ENCODE measurements at places on chromosomes 11 and 22.

DNA sequence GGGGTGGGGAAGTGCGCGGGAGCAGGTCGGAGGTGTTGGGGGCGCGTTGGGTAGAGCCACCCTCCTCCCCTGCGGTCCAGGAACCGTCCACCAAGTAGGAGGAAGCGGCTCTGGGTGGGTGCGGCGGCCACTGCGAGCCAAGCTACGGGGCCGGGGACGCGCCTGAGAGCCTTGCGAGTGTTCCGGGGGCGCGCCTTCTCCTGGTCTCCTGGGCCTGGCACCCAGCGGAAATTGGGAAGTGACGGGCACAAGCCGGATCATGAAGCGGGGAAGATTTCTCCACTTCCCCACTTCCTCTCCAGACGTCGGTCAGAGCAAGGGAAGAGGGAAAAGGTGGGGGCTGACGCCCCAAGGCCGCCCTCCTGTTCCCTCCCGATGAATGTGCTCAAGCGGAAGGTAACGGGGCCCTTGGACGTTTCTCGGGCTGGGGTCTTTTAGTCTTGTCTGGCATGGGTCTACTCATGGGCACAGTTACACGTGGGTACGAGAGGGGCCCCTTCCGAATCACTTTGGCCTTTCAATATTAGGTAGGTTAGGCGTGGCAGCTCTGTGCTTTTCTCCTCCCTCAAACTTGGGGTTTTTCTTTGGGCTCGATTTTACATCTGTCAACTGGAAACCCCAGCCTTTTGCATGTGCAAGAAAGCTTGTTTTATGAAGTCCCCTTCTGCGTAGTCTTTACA lies 865 bp downstream of the RBM14 start:
- DNase-seq: no peak

DNA sequence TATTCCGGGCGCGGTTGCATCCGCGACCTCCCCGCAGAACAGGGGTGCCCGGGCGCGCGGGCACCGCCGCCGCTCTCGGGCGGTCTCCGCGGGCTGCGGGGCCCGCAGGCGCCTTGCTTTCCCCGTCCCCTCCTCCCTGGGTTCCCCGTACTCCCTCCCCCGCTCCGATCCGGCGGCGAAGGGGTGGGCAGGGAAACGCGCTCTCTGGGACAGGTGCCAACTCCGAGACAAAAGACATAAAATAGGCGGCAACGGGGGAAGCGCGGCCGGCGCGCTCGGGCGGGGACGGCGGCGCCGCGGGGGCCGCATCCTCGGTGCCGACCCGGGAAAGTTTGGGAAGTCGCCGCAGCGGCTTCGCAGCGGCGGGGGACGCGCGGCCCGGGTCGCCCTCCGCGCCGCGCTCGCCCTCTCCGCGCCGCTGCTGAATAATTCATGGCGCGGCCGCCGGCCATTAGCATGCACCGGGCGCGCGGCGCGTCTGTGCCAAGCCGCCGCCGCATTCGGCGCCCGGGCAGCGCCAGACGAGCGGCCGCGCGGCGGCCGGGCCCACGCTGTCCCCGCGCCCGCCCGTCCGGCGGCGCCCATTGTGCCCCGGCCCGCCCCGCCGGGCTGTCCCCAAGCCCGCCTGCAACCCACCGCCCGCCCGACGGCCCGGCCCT lies 78.7 kb upstream of the PPARA start:
- DNase-seq: no peak

DNA sequence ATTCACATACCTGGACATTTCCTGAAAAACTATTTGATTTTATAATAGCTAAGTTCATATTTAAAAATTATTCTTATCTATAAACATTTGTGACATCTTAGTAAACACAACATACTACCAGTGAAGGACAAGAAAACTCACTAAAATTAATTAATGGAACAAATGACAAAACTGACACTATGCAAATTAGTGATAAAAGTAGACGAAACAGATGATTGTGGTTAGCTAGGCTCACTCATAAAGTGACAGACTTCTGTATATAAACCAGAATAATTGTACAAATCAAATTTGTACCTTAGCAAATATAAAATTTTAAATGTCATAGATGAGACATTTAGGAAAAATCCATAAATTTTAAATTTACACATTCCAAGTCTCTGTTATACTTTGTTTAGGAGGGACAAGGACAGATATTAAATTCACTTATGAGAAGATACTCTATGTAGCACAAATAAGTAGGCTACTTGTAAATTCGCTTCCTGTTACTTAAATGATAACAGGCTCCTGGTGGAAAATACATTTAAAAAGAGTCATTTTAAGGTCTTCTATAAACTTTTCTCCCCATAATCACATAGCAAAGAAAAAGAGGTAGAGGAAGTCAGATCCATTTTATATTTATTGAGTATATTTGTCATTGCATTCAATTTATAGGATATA lies 81.2 kb downstream of the KIF18A start:
- DNase-seq: no peak

DNA sequence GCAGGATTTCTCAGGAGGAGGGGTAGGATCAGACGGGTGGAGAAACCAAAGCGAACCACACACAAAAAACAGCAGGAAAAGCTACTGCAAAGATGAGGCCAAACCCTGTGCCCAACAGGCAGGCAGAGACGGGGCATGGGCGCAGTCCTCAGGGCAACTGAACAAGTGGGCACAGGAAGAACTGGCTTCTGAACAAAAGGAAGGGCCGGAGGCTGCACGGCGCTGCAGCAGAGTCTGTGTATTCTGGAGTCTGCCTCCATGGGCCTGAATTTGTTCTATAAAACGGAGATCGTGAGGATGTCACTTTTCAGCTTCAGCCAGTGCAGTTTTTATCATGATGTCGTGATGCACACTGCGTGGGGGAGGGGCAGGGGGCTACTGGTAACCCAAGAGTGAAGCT lies 1026.0 kb downstream of the TBC1D22A start:
- DNase-seq: no peak

GRCh38 chr11:112178936-112179335 lies 3.6 kb downstream of the BCO2 start:
- no peak for DNase-seq

DNA sequence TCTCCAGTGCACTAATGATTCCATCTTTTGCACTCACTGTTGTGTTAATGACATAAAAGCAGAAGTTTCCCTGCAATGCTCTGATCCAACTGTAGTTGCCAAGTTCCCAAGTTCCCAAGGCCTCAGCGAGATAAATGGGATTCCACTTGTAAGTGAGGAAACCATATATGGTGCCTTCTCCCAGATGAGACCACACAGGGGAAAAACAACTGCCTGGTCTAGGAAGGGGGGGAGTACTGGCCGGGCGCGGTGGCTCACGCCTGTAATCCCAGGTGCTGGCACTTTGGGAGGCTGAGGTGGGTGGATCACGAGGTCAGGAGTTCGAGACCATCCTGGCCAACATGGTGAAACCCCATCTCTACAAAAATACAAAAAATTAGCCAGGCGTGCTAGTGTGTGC lies 23.3 kb upstream of the RELA start:
- no peak for DNase-seq

DNA sequence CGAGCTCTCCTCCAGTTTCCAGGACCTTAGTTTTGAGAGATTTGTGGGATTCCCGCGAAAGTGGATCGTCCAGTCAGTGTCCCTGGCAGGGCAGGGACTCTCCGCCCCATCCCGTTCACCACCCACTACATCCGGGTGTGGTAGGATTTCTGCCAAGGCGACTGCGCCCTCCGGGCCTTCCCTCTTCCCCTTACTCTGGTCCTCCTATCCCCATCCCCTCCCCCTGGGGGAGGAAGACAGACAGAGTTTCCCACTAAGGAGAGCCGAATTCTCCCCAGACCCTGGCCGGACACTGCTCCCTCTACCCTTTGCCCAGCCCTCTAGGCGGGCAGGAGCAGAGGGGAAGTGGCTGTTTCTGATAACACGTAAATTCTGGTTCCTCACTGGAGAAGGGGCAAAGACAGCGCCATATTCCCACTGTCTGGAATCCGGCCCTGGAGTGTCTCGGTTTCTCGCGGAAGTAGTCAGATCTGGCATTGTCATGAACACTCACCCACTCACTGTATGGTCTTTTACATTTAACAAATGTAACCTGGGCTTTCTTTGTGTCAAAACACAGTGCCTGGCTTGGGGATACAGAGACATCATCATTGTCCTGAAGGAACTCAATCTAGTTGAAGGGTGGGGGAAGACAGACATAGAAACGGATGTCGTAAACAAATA lies 1.1 kb upstream of the NECTIN1 start:
- no peak for DNase-seq

- DNase-seq: no peak
Measured at GRCh38 chr11:50075856-50076255, 43.2 kb downstream of the OR4C45 start.

GRCh38 chr22:40000171-40000570 lies 5.4 kb downstream of the FAM83F start:
- DNase-seq: no peak

DNA sequence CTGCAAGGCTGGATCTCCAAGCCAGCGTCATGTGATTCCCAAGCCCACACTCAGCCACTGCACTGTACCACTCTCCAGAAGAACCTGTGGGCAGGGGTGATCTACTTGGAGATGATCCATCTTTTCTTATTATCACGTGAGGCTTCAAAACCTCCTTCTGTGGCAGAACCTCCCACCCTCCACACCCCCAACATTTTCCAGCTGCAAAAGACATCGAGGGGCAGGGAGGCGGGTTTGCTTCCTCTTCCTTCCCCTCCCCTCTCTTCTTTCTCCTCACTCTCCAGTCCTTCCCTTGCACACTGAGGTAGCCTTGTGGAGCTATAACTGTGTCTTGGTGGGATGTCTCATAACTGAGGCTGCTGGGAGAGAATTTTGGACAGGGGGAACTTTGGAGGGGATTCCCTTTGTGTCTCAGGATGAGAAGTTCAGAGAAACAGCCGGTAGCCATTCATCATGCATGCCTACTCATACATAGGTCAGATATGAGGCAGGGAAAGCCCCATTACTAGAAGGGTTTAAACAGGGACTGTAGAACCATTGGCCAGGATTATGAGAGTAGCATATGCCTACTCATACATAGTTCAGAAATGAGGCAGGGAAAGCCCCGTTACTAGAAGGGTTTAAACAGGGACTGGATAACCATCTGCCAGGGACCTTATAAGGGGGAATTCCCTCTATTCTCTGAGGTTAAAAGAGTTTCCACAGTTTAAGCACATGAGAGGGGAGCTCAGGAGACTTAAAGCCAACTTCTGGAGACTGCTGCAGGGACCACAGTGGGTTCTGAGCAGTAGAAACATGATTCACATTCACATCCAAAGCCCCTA lies 420.7 kb upstream of the CADM1 start:
- DNase-seq: peak; percentile 93

GRCh38 chr11:65917077-65917433 lies 1.8 kb downstream of the C11orf68 start:
- DNase-seq: no peak

DNA sequence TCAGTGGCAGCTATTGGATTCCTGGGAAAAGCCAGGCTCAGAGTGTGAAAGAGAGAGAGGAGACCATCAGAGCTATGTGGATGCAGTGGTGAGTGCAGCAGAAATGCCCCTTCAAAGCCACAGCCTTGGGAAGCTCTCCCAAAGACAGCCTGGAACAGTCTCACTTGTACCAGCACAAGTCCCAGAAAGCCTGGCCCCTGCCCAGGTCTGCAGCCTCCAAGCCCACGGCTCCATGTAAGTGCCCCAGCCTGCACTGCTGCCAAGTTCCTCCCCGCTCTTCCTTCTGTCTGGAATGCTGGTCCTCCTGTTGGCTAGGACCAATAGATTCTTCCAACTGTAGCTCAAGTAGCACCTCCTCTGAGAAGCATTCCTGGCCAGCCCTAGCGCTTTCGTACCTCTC lies 539.7 kb downstream of the MIAT start:
- DNase-seq: no peak

GRCh38 chr11:107931206-107931605 lies 3.0 kb downstream of the RAB39A start:
- DNase-seq: no peak

- DNase-seq: no peak
Measured at GRCh38 chr22:41229730-41230400, 10.9 kb downstream of the CHADL start.

DNA sequence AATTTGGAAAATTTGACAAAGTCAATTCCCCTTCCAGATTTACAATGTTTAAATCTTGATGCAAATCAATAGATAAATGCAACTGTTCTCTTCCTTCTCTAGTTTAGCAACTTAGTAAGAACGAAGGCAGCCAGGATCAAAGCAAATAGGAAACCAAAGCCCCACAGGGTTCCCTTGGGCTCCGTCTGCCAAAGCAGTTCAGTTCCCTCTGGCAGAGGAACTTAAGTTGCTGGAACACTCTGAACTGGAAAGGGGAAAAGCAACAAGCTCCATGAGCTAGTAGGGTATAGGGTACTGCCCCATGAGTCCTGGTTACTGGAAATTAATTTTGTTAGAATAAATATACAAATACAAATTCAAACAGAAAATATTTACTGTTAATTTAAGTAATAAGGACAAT lies 91.3 kb downstream of the RELT start:
- no peak for DNase-seq

- DNase-seq: no peak
Measured at GRCh38 chr22:24985826-24986214, 33.3 kb downstream of the KIAA1671 start.

GRCh38 chr11:63572026-63572688 lies 9.0 kb upstream of the PLAAT2 start:
- no peak for DNase-seq

DNA sequence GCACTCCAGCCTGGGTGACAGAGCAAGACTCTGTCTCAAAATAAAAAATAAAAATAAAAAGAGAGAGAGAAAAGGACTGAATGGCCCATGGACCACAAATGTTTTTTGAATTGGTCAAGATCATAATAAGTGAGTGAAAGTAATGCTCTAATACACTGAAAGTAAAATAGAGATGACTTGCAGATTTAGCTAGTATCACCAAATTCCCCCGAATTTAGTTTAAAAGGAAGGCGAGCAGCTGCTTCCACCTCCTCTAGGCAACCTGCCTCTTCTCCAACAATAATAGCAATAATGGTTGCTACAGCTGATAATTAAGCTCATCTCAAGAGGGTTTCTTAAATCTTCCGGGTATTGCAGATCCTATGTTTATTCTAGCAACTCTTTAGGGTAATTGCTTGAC lies 36.8 kb downstream of the CELF1 start:
- no peak for DNase-seq

DNA sequence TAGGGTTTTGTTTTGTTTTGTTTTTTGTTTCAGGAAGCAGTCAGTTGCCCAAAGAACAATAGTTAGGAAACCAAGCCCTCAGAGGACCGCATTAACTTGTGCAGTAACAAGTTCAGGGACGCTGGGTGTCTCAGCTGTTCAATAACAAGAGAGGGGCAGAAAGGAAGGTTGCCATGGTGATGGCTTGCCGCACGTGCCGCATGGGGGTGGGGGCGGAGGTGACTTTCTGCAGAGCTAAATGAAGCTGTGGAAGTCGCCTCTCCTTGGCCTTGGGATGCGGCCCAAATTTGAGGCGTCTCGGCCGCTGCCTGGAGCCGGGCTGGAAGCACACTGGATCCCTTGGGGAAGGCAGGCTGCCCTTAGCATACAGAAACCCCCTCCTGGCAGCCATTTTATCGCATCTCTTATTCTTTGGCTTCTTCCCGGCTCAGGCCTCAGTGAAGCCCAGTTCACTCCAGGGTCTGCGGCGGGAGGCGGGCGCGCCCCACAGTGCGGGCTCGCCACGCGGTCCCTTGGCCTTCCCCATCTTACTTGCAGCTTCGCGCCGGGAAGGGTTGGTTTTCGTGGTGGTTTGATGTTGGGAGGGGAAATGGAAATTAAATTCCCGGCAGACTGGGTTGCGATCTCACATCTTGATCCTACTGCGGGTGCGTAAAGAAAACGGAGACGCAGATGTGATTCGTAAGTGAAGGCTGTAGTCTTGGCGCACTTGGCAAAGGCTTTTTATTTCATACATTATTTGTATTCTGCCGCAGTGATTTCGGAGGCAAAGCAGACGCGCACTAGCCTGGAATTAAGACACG lies 94.3 kb downstream of the SLC17A6 start:
- DNase-seq: no peak

Measured in GM12864 (cell line).